ENCODE measurements at places on chromosomes 1 and 21.
A peak's percentile ranks its signal among the peaks of the same experiment; 100 is the strongest.

GRCh38 chr1:227459326-227459841 is 104.0 kb upstream of the ZNF678 start:
- DNase-seq: no peak

- peak; percentile 91 for DNase-seq
These were observed 72.4 kb downstream of the DUSP10 start for GRCh38 chr1:221669441-221669840.

DNA sequence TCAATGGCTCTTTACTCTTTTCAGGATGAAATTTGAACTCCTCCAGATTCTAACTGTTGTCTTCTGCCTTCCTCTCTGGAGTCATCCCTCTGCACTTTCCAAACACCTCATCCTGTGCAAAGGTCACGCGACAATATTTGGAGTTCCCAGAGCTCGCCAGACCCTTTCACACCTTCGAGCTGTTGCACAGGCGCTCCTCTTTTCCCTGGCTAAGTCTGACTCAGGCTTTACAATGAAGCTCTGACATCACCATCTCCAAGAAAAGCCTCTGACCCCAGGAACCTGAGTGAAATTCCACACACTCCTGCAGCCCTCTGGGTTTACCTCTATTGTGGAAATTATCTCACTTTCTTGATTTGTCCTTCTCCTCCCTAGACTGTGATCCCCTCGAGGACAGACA is 270.3 kb downstream of the RGS7 start:
- DNase-seq: no peak

DNA sequence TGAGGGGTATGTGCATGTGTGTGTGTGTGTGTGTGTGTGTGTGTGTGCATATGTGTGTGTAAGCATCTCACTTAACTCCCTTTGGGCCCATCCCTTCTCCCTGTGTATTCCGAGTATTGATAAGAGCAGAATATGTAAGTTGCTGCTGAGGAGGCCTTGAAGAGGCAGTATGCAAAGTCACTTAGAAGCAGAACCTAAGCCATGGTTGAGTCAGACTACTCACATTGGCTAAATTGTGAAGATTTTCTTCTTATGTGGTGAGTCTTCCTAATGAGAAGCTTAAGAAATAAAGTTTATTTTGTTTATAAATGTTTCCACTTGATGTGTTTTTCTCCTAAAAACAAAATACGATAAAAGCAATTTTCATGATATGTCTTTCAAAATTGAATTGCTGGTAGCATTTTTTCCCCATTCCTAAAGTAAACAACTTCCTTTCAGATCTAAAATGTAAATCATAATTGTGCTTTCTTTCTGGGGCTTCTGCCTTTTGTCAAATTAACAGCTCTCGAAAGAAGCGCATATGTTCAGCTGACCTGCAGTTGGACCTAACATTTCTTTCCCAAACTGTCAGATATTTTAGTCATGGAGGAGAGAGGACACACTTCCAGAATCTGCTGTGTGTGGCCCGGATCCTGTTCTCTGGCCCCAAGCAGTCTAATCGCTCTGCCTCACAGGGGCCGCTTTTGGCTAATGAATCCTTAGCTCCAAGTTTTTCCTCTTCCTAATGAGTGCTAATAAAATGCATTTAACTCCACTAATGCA is 284.0 kb downstream of the DUSP10 start:
- no peak for DNase-seq

- no peak for DNase-seq
These were observed 68.2 kb downstream of the PSMG1 start for GRCh38 chr21:39114871-39115575.

DNA sequence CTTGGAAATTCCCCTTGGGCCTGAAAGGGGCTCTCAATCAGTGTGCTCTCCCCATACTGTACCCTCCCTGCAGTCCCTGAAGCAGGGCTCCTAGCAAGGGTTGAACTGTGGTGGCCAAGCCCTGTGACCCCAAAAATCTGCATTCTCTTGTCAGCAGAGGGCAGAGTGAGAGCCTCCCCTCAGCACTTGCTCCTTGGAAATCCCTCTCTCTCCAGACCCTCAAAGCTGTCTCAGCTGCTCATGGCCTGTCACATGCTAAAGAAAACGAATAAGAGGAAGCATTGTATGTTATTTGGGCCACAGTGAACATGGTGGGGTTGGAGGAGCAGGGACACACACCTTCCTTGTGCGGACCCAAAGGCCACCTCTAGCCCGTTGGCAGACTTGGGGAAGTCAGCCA is 47.2 kb upstream of the SYNC start:
- DNase-seq: no peak

DNA sequence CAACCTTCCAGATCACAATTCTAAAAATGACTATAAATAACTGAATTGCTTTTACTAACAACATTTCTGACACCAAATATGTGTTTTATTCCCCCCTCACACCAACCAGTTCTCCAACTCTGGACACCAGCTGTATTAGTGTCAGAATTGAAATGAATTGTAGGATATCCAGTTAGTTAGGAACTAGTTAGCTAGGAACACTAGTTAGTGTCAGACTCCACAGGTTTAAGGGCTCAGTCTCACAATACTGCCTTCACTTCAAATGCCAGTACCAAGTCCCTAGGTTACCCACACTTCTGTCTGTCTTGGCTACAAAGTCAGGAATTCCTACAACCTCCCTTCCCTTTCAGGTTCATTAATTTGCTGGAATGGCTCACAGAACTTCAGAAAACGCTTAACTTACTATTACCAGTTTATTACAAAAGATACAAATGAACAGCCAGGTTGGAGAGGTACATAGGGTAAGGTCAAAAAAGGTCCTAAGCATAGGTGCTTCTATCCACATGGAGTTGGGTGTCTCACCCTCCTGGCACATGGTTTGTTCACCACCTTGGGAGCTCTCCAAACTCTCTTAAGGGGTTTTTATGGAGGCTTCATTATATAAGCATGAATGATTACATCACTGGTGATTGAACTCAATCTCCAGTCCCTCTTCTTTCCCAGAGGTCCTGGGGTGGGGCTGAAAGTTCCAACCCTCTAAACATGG is 4.2 kb downstream of the STXBP3 start:
- no peak for DNase-seq

- DNase-seq: no peak
These were observed 504.1 kb upstream of the ADGRL2 start for GRCh38 chr1:81296601-81297000.

GRCh38 chr1:9376886-9377333 is 84.2 kb downstream of the SPSB1 start:
- no peak for DNase-seq

DNA sequence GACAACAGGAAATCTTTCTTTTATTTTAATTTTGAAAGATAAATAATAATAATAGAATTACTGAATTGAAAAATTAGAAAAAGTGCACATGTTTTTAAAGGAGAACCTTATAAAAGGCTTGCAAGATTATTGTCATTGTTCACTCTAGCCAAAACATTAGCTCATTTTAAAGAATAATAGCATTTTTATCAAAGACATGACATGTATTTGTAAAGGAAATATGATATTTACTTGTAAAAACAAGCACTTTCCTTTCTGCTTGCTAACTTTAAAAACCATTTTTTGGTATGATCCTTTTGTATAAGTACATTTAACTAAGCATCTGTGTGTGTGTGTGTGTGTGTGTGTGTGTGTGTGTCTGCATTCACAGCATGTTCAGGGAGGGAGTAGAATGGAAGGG is 156.3 kb upstream of the C1orf87 start:
- DNase-seq: no peak

GRCh38 chr1:25435397-25436108 is 4.9 kb downstream of the MACO1 start:
- DNase-seq: no peak

- peak; percentile 43 for DNase-seq
These were observed 44.1 kb upstream of the SLC25A33 start for GRCh38 chr1:9494936-9495758.

- no peak for DNase-seq
These were observed 519.4 kb upstream of the NR5A2 start for GRCh38 chr1:199508072-199508471.

DNA sequence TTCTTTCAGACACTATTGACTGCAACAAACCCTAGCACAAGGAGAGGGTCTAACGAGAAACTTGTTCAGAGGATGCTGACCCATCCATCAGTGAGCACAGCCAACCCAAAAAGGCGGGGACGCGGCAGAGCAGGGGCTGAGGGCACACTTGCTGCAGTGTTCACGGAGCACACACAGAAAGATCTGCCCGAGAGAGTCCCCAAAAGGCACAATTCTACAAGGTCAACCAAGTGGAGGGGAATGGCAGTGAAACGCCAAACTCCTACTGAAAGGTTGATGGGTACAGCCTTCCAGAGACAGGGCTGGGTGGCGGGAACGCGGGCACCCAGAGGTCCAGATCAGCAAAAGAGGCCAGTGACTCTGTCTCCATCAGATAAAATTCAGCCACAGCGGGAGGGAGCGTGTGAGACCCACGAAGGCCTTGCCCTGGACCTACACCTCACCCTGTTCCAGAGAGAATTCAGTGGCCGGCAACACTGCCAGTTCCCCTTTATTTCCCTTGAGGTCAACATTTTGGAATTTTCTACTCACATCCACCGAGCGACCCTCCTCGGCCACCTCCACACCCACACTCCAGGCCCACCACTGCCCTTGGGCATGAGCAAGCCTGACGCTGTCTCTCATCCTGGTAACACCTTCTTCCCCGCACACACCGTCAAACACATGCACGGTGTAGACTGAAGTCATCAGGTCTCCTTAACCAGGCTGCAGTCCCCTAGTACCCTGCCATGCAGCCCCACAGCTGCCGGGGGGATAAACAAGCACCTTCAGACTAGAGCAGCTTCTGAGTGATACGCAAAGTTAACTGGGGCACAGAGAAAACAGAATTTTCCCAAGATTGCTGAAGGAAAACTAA is 5.5 kb downstream of the GNG4 start:
- DNase-seq: no peak

GRCh38 chr1:63774617-63775417 is 1.0 kb downstream of the ROR1 start:
- peak; percentile 22 for DNase-seq

GRCh38 chr1:181113059-181113641 is 24.6 kb downstream of the IER5 start:
- no peak for DNase-seq

DNA sequence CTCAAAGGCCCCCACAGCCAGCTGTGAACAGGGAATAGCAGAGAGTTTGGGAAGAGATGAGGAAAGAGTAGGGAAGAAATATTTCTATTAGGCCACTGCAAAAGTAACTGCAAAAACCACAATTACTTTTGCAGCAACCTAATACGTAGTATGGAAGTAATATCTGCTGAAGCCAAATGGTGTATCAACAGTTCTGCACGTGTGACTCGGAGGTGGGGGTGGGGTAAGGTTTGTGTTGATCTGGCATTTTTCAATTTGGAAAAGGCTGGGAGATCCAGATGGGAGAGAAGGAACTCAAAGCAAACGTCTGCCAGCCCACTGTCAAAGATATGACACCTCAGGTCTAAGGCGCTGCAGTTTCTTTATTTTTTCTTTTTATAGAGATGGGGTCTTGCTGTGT is 11.1 kb upstream of the ZNF436 start:
- DNase-seq: no peak

- DNase-seq: no peak
These were observed 88.4 kb upstream of the PDE4B start for GRCh38 chr1:65704318-65704717.

- DNase-seq: no peak
These were observed 80.9 kb downstream of the TLR5 start for GRCh38 chr1:223062177-223062576.

GRCh38 chr1:45621895-45622523 is 1.8 kb downstream of the CCDC17 start:
- no peak for DNase-seq

DNA sequence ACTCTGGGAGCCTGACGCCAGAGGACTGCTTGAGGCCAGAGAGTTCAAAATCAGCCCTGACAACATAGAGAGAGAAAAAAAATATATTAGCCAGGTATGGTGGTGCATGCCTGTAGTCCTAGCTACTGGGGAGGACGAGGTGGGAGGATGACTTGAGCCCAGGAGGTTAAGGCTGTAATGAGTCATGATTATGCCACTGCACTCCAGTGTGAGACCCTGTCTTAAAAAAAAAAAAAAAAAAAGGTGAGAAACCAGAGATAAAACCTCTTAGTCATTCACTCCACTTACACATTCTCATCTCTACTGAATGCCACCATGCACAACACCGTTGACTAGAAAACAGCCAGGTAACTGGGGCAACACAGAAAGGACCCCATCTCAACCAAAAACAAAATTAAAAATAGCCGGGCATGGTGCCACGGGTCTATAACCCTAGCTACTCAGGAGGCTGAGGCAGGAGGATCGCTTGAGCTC is 178.1 kb downstream of the SLC45A1 start:
- no peak for DNase-seq

DNA sequence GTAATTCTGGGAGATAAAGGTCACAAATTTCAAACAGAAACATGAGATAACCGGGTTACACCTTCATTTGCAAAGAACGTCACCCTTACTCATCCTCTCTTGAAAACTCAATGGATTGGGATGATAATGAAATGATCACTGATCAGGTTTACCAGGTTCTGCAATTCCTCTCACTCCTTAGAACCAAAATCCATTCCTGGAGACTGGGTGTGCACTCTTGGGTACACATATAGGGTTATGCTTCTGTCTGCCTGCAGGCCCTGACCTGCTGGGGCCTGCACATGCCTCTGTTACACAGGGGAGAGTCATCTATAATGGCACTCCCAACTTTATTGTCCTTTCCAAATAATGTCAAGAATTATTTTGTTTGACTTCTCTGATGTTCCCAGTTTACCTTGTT is 8.3 kb downstream of the SUSD4 start:
- no peak for DNase-seq

DNA sequence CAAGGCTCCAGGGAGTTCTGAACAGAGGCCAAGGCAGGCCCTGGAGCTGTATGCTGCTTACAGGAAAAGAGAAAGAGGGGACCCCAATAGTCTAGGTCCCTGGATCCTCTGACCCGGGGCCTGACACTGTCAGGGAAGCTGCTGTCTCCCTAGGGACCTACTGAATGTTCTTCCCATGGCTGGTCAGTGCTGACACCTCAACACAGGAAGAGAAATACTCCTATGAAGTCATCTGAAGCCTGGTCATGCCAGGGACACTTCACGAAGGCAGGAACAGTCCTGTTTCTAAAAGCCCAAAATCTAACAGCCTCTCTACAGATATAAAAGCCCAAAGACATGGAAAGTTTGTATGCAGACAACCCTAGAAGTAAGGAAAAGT is 1.7 kb upstream of the LAD1 start:
- DNase-seq: no peak

DNA sequence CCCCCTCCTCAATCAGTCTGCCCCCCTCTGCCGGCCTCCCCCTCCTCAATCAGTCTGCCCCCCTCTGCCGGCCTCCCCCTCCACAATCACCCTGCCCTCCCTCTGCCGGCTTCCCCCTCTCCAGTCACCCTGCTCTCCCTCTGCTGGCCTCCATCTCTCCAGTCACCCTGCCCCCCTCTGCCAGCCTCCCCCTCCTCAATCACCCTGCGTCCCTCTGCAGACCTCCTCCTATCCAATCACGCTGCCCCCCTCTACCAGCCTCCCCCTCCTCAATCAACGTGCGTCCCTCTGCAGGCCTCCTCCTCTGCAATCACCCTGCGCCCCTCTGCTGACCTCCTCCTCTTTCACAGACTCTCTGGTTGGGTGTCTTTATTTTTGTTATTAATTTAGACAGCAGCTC is 11.5 kb upstream of the C1orf198 start:
- no peak for DNase-seq

Data from NCI-H146 (cell line).